ENCODE measurements at places on chromosomes 4 and X. TPM values are rescaled to one million over a fixed set of nuclear protein-coding genes. Genes with fewer than 3 reads are reported as not detected.

Gene CCDC149
- 5.0 TPM for total RNA-seq

DNA sequence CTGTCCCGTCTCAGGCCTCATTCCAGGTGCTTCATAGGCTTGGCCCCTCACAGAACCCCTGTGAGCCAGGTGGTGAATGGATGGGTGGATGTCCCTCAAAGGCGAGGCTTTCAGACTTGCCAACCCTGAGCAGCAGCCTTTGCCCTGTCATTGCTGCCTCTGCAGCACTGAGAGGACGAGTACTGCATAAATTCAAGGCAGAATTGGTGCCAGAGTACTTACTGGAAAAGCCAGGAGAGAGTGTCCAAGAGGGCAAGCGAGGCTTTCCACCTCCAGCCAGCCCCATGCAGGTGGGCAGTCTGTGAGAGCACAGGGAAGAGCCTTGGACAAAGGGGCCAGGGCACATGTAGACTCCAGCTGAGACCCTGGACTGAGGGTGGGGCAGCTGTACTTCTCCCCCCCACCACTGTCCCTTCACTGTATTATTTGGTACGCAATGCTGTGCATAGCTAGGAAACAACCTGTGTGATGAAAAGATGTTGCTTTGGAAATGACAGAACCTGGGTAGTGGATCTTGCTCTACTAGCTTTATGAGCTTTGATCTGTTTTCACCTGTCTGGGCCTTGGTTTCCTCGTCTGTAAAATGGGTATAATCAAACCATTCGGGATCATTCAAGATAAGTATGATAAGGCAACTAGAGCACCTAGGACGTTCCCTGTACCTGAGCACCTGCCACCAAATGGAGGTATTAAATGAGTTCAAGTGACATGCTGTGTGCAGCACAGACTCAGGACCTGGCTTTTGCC, 224.9 kb upstream of the PSAPL1 start:
- no peak overlapping the region for H3K4me3 ChIP-seq
- no peak overlapping the region for H3K27ac ChIP-seq
- no peaks in the 10 kb centered on the region for H3K4me1 ChIP-seq

GRCh38 chrX:53255738-53256191, 25.6 kb downstream of the IQSEC2 start:
- DNase-seq: no peak
- no peaks in the 10 kb centered on the region for H3K27me3 ChIP-seq
- no peak overlapping the region for H3K27ac ChIP-seq
- no peak overlapping the region for H3K4me3 ChIP-seq
- peaks cover 15% of the 10 kb centered on the region for H3K36me3 ChIP-seq
- no peaks in the 10 kb centered on the region for H3K4me1 ChIP-seq

Gene RASSF6
- total RNA-seq: 0.22 TPM

DNA sequence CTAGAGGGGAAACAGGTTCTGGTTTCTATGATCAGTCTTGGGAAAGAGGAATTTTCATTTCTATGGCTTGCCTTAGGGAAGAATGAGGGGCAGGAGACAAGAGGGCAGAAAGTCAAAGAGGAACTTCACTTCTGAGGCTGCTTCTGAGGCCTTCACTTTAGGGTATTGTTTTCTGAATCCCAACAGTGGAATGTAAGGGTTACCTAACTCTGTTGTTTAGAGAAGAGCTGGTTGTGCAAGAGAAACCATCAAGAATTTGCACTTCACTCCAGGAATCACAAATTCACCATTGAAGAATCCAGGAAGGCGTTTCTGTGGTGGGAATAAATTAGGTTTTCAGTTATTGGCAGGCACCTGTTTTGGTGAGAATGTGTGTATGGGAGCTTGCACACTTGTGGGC, 126.7 kb upstream of the AMOT start:
- no peaks in the 10 kb centered on the region for H3K27me3 ChIP-seq
- no peak for DNase-seq
- no peaks in the 10 kb centered on the region for H3K4me1 ChIP-seq
- H3K27ac ChIP-seq: no peak overlapping the region

DNA sequence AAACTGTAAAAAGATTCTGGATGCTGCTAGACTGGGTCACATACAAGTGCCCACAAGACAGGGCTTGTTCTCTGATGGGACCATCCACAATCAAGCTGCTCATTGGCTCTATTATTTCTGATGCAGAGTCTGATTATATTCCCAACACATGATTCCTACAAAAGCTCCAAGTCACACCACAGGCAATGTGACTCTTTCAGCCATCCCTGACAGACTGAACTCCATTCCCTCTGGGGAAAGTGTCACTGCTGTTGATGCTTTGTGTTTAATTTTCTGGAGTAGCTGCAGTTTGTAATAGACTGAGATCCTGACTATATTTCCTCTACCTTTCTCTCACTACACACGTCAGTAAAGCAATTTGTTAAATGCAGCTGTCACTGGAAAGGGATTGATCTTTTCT, 55.4 kb upstream of the BCLAF3 start:
- H3K4me3 ChIP-seq: no peak overlapping the region
- no peaks in the 10 kb centered on the region for H3K27me3 ChIP-seq
- no peaks in the 10 kb centered on the region for H3K4me1 ChIP-seq
- peaks cover 2% of the 10 kb centered on the region for H3K36me3 ChIP-seq
- H3K27ac ChIP-seq: no peak overlapping the region
- no peak for DNase-seq

GRCh38 chr4:71538528-71538927, 199.7 kb downstream of the SLC4A4 start:
- no peaks in the 10 kb centered on the region for H3K27me3 ChIP-seq
- H3K4me1 ChIP-seq: no peaks in the 10 kb centered on the region
- no peaks in the 10 kb centered on the region for H3K36me3 ChIP-seq
- H3K4me3 ChIP-seq: no peak overlapping the region

All from H9 (cell line).